ENCODE measurements at places on chromosomes 4 and X. TPM values are rescaled to one million over a fixed set of nuclear protein-coding genes. Genes with fewer than 3 reads are reported as not detected.

The SPANXN3 gene
- total RNA-seq = not detected

- H3K27me3 ChIP-seq = no peaks in the 10 kb centered on the region
- H3K4me1 ChIP-seq = no peaks in the 10 kb centered on the region
- H3K4me3 ChIP-seq = no peak overlapping the region
- H3K27ac ChIP-seq = no peak overlapping the region
Measured at GRCh38 chr4:73919691-73920090, 50.5 kb downstream of the CXCL1 start.

GRCh38 chr4:5710065-5710960, 688 bp upstream of the EVC start:
- no peak overlapping the region for H3K27ac ChIP-seq
- H3K4me1 ChIP-seq = no peaks in the 10 kb centered on the region
- peaks cover 19% of the 10 kb centered on the region for H3K36me3 ChIP-seq
- peaks cover 5% of the 10 kb centered on the region for H3K27me3 ChIP-seq
- no peak for DNase-seq
- peak overlapping the region; percentile 80 for H3K4me3 ChIP-seq

DNA sequence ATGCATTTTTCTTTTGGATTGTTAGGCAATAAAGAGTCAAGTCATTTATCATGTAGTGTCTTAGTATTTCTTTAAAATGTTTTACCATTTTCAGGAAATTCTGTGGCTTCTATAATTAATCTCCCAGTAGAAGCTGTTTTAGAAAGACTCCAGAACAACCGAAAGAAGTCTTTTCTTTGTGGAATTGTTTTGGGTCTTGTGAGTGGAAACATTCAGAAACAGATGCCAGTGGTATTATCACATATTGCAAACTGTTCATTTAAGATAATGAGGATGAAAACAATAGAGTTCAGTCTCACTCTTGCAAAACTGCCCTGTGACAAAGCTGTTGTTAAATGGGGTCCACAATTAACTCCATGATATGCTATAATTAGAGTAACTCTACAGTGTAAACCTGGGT, 211.2 kb upstream of the KIT start:
- no peaks in the 10 kb centered on the region for H3K27me3 ChIP-seq
- H3K4me3 ChIP-seq = no peak overlapping the region
- no peak for DNase-seq
- H3K36me3 ChIP-seq = peaks cover 3% of the 10 kb centered on the region

Measured in H9 (cell line).